ENCODE measurements at places on chromosomes 5 and 9.

- no peak for DNase-seq
These were observed 731.3 kb downstream of the DTWD2 start for GRCh38 chr5:118257066-118257465.

- DNase-seq: no peak
These were observed 6.2 kb downstream of the SEMA4D start for GRCh38 chr9:89491694-89492093.

DNA sequence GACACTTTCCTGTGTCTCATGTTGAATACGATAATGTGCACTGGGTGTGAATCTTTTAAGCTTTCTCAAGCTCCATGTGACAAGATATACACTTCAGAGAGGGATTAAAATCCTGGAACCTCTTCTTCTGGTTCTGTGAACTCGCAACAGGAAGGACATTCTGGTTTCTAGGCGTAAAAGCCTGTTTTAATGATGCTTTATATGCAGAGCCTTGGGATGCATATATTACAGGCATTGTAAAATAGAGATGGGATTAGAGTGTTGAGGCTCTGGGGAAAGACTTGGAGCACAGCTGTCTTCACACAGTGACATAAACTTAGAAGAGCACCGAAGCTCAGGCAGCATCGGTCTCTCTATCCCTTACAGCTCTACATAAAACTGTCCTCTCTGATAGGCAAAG is 107.7 kb upstream of the SV2C start:
- DNase-seq: no peak

GRCh38 chr5:146548781-146549449 is 32.9 kb upstream of the GPR151 start:
- no peak for DNase-seq

- peak; percentile 69 for DNase-seq
These were observed 974 bp downstream of the C9orf40 start for GRCh38 chr9:74951725-74952151.

- no peak for DNase-seq
These were observed 10.4 kb upstream of the MIER3 start for GRCh38 chr5:56962286-56962685.

GRCh38 chr5:14063138-14063537 is 80.0 kb upstream of the TRIO start:
- no peak for DNase-seq

DNA sequence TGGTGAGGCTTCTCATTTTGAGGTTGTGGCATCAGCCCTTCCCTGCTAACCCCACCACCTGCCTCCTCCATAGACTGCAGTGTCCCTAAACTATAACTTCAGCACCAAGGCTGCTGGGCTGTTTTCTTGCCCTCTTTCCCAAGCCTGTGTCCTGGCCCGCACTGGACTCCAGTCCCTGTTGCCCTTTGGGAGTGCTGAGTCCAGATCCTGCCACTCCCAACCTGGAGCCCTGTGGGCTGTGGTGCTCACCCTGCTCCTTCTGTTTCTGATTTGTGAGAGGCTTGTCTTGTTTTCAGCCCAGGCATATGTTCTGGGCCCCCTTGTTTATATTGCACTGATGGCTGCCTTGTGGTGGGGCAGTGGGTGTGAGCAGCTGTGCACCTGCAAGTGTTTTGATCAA is 39.7 kb upstream of the RNU6ATAC start:
- no peak for DNase-seq

- DNase-seq: peak; percentile 65
These were observed 89.6 kb downstream of the CCDC171 start for GRCh38 chr9:15642369-15642962.

Measured in SJCRH30 (cell line).